ENCODE measurements at places on chromosomes 1 and 21.
A peak's percentile ranks its signal among the peaks of the same experiment; 100 is the strongest.

DNA sequence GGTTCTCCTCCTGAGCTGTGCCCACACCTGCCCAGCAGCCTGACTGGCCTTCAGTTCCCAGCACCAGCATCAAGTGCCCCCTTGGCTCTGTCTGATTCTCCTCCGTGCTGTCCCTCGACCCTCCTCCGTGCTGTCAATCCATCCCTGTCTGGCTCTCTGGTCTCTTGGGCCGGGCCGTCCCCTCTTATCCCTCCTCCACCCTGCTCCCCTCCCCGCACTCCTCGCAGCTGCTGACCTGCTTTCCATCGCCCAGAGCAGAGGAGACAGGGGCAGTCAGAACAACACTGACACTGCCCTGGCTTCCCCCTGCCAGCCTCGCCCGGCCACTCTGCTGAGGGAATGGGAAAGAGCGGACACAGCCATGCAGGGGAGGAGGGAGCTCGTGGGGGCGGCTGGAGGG is 267.4 kb downstream of the CAMTA1 start:
- no peak for DNase-seq

GRCh38 chr1:100582943-100583342 is 45.0 kb downstream of the GPR88 start:
- no peak for DNase-seq

DNA sequence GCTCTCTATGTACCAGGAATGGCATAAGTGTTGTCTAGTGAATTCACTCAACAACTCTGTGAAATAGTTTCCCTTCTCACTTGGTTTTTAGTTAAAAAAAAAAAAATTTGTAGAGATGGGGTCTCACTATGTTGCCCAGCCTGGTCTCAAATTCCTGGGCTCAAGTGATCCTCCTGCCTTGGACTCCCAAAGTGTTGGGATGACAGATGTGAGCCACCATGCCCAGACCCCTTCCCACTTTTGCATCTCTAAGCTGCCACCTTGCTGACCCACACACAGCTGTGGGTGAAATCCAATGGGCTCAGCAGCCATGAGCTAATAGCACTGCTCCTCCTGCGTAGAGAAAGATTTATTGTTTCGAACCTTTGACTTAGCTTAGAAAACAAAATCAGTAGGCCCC is 33.5 kb downstream of the NEK2 start:
- DNase-seq, result no peak

- DNase-seq, result no peak
These were observed 19.9 kb downstream of the ACOT11 start for GRCh38 chr1:54567961-54568360.

DNA sequence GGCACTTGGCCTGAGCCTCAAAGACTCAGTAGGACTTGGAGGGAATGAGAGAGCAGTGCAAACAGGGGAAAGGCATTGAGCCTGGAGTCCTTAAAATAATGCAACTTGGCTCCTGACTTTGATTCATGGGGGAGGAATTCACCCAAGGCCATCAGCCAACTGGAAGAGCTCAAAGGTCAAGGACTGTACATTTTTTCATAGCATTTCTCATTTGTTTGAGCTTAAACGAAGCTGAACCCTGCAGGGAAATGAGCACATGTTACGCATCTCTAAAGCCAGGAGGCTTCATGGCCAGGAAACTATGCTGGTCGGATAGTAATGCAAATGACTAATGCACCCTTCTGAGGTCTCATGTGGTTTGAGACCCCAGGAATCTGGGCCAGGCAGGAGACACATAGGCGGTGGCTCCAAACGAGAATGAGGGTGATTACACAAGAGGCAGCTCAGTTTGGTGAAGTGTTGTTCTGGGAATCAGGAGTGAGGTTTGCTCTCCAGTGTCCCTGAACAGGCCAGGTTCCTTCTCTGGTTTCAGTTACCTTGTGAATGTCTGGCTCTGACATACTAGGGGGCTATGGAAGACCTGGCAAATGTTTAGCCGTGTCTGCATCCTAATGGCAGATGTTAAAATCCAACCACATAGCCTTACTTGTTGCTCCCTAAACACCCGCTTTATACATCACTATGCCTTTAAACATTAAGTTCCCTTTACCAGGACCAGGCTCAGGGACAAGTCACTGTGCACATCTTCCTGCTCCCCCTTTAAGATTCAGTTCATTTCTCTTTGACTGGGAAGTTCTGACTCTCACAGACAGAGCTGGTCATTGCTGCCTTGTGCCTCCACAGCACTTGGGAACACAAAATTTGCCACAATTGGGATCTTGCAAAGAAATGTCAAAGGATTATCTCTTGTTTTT is 503.9 kb upstream of the USP24 start:
- peak; percentile 100 for DNase-seq

DNA sequence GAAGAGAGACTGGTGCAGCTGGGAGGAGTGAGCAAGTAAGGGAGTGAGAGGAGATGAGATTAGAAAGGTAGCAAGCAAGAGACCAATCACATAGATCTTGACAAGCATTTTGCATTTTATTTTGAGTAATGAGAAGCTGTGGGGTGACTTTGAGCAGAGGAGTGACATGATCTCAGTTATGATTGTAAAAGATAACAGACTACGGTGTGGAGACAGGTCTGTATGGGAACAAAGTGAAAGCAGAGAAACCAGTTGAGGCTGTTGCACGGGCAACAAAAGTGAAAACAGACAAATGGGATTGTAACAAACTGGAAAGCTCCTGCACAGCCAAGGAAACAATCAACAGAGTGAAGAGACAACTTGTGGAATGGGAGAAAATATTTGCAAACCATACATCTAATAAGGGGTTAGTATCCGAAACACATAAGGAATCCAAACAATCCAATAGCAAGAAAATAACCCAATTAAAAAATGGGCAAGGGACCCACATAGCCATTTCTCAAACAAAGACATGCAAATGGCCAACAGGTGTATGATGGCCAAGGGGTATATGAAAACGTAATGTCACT is 68.4 kb downstream of the SNRPE start:
- no peak for DNase-seq

DNA sequence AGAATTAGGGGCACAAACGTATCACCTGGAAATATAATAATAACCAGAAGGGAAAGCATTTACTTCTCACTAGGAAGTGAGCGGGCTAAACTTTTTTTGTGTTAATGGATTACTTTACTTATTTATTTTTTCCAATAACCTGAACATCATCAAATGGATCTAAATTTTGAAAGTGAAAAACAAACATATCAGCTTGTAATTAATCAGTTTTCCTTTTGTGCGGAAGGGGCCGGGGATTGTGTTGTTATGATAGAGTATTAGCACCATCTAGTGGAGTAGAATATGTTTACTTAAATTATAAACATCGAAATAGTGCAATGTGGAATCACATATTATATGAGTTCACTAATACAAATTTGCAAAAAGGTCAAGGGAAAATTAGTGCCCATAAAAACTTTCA is 9.0 kb downstream of the CFH start:
- DNase-seq, result no peak

GRCh38 chr1:4762146-4762545 is 107.7 kb downstream of the AJAP1 start:
- DNase-seq, result no peak
